HTR-8/SVneo (cell line): ENCODE measurements at places on chromosomes 3 and 15.

DNA sequence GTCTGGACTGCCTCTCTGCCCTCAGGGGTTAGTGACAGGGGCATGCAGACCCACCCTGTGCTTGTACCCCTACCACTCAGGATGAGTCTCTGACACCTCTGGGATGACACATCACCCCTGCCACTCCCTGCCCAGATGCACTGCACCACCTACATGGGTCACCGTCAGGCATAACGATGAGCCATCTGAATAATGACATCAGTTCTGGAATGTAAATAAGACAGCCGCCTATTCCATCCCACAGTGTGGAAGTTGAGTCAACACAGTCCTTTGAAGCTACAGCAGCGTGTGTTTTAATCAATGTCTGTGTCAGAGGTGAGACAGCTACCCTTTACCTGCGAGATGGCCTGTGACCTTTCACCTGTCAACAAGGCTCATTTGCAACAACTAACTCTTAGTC is 268.7 kb upstream of the ARRDC4 start:
- DNase-seq, result no peak

DNA sequence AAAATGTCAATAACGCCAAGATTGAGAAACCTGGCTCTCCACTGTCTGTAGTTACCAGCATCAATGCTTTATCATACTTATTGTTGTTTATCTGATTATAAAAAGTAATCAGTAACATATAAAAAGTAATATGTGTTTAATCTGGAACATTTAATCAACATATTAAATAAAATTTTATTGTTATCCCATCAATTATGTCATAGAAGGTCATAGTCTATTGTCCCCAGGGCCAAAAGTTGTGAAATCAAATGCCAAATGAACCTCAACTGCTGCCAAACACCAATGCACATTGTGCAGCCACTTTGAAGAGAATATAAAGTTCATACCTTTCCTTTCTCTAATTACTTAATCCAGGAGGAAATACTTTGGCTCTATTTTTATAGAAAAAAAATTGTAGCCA is 106.6 kb downstream of the EOMES start:
- no peak for DNase-seq

GRCh38 chr3:23644676-23645075 is 161.1 kb upstream of the UBE2E1 start:
- DNase-seq, result no peak

GRCh38 chr3:140006331-140006730 is 71.3 kb downstream of the CLSTN2 start:
- no peak for DNase-seq

DNA sequence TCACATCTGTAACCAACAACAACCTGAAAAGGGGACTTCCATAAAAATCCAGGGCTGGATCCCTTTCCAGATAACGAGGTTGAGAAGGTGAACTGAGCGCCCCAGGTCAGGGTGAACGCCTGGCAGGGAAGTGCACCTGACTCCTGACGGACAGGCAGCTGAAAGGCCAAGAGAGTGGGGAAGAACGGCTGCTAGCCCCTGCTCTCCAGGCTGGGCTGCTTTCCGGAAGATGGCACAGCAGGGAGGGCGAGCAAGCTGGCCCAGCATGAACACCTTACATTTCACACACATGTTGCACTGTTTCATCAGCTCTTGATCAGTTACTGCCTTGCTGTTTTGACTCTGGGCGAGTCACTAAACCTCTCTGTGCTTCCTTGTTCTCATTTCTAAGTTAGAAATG is 127.2 kb upstream of the IQSEC1 start:
- no peak for DNase-seq

GRCh38 chr3:141537856-141538255 is 51.0 kb downstream of the RASA2 start:
- DNase-seq, result no peak

DNA sequence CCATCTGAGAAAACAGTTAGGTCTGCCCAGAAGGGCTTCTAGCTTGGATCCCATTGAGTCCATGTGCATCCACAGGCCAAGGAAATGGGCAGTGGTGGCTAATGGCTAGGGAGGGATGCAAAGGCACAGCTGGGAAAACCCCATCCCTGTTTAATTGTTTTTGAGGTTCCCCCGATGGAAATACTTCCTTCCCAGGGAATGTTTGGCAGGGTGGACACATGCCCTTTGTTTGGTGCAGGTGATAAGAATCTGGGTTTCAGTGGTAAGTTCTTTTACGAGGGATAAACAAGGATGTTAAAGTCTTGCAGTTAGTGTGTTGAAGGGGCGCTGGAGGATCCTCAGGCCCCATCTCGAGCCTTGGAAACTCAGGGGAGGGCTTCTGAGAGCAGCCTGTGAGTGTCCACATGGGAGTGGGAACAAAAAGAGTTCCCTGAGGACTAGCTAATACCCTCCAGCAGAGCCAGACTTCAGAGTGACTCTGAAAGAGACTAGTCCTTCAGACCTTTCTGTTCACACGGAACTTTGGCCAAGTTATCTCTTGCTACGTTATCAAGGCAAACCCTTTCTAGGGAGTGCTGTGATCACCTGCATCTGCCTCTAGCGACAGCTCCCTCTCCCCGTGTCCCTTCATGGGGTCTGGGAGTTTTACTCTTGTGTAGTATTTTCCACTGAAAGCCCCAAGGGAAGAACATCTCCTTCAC is 17.4 kb downstream of the PTPRG start:
- DNase-seq, result no peak

DNA sequence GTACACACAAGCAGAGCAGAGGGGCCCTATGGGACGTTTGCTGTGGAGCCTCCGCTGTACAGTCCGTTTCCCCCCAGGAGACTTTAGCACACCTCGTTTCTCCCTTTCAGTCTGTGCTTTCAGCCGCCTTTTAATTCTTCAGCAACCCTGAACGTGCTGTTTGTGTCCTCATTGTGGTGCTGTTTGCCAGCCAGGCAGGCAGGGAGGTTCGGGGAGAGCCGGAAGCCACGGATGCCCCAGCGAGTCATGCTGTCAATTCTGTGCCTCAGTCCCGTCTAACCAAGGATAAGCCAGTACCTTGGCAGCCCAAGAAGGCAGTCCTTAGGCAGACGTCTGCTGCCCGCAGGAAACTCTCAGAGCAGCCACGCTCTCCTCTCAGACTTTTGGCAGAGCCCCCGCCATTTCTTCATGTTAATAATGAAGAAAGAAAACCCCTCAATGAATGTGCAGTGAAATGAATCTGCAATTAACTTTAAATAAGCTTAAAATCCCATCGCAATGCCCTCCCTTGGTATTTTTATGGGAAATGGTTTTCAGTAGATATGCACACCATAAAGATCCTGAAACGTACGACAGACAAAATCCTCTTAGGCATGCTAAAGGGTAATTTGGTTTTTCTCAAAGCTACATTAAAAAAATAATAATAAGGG is 158.6 kb downstream of the UACA start:
- no peak for DNase-seq

- DNase-seq, result no peak
Measured at GRCh38 chr3:17356585-17356984, 385.8 kb downstream of the TBC1D5 start.

DNA sequence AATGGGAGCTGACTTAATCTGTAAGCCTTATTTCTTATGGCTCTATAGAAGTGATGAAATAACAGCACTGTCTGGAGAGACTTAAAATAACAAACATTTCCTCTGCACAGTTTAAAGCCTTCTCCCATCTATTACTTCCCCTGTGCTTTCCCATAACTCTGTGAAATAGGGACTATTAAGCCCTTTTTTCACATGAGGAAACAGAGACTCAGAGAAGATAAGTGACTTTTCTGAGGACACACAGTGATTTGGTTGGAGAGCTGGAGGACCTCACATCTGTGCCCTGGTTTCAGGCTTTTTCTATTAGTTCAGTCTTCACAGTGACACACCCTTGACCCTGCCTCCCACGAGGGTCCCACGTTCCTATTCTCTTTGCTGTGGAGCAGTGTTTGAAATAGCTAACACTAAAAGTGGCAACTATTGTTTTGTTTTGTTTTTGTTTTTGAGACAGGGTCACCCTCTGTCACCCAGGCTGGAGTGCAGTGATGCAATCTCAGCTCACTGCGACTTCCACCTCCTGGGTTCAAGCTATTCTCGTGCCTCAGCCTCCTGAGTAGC is 82.9 kb downstream of the ST6GAL1 start:
- no peak for DNase-seq

- no peak for DNase-seq
Measured at GRCh38 chr3:100600181-100601042, 9.0 kb upstream of the ADGRG7 start.

DNA sequence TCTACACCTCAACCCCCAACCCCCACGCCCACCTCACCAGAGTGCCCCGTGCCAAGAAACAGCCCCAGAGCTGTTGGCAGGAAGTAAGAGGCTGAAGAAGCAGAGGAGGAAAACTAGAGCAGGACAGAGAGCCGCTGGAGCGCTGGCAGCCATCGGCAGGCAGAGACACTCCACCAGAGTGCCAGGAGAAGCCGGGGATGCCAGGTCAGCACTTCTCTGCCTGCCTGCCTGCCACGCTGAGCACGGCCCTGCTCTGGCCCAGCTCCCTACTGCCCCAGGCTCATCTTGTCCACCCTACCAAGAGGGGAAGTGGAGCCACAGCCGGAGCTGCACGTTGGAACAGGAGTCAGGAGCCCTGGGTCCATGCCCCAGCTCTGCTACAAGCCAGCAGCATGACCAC is 29.7 kb downstream of the CACNA2D2 start:
- no peak for DNase-seq

GRCh38 chr3:98732286-98733052 is 30.7 kb upstream of the ST3GAL6 start:
- peak; percentile 37 for DNase-seq

DNA sequence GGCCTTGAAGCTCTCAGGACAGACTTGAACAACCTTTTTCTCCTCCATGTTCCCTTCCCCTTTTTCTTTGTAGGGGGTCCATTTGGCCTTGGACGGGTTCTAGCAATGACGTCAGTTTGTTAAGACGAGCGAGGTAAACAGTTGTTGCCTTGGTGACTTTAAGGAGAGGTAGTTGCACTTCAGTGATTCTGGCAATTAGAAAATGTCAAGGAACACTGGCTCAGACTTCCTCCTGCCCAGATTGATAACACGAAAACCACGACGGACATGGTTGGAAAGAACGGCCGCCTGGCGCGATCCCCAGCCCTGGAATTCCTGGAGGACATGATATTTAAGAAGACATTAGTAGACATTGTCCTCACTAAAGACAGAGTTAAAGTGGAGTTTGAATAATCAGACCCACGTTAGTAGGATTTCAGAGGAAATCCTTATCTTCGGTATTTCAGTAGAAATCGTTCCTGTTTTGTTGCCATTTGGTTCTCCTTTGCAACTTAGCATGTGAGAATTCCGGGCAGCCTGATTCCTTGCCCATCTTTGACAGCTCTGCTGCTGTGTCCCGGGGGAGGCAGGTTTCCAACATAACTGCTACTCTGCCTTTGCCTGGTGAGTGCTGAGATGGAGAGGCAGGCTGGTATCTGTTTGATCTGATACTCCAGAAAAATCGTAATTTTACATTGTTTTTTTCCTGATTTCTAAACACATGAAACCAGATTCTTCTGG is 87.3 kb downstream of the ST6GAL1 start:
- DNase-seq, result no peak

- DNase-seq, result no peak
Measured at GRCh38 chr3:124584245-124584551, 146.1 kb upstream of the UMPS start.

DNA sequence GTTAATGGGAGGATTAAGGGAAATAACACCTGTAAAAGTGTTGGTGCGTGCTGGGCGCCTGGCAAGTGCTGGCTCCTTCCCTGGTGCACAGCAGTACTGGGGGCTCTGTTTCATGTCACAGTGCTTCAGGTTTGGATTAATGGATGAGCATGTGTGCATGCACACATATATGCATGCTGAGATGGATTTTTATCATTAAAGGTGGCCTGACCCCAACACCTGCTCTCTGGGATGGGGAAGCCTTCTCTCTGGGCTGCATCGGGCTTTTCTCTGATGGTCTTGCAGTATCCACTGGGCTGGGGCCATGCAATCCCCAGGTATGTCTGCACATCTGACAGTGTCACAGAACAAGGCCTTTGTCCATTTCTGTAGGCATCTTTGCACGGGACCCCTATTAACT is 127.5 kb upstream of the PLXNA1 start:
- DNase-seq, result no peak
